ENCODE measurements at places on chromosomes 3 and 15. TPM values are rescaled to one million over a fixed set of nuclear protein-coding genes. Genes with fewer than 3 reads are reported as not detected.
A peak's percentile ranks its signal among the peaks of the same experiment; 100 is the strongest.

GRCh38 chr15:70856884-70857561, 3.1 kb upstream of the LARP6 start:
- DNase-seq, result peak; percentile 92

Gene SOX14
- not detected for polyA plus RNA-seq

Gene SNRPN
- 65.1 TPM for polyA plus RNA-seq

- peak; percentile 90 for DNase-seq
Measured at GRCh38 chr3:170233530-170233929, 11.3 kb downstream of the PRKCI start.

Gene DNAH12
- 3.3 TPM for polyA plus RNA-seq

Gene GABRR3
- polyA plus RNA-seq, result not detected

Gene FOXL2
- polyA plus RNA-seq, result not detected

GRCh38 chr3:117893001-117893400, 1141.6 kb downstream of the IGSF11 start:
- peak; percentile 16 for DNase-seq

DNA sequence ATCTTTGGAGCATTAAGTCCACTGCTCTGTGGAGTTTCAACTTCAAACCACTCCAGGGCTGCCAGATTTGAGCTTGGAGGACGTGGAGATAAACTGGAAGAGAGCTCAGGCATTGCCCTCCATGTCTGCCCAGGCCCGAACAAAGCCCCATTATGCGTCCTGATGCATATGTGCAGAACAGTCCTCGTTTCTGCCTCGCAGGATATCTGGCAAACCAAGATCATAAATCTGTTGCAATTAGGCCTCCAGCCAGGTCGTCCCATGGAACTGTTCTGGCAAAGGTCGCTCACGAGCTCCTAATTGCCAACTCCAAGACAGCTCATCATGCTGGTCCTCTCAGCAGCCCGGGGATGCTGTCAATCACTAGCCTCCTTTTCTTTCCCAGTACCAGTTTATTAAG, 91.2 kb downstream of the SEMA5B start:
- DNase-seq, result no peak

DNA sequence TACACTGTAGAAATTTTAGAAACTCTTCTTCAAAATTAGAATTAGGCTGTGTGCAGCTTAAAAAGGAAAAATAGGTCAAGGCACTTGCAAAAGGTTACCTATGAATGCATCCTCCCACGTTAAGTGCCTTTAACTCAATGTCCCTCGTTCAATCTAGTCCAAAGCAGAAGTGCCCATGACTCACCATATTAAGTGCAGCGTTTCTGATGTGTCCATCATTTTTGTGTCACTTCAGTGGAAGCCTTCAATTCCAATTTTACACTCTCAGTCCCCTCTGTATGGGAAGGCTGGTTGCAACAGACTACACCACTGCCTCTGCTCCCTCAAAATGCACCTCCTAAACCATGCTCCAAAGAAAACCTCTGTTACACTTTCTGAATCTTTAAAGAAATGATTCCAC, 53.4 kb downstream of the FOXB1 start:
- no peak for DNase-seq

Gene GPD1L
- polyA plus RNA-seq, result 20.5 TPM

GRCh38 chr3:177056927-177057326, 140.4 kb downstream of the TBL1XR1 start:
- no peak for DNase-seq

DNA sequence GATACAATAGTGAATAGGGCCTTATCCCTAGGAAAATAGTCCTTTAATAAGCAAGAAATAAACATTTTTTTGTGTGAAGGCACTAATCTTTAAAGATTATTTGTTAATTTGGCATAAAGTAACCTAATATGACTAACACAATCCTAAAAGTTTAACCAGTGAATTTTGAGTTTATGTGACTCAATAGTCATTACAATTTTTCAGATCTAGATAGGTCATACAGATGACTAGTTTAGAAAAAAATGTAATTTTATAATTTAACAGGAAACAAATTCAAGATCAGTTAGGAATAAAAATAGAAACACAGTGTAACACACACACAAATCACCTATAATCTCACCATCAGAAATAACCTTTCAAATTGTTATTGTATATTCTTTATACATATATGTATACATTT, 620.7 kb upstream of the ALCAM start:
- DNase-seq, result no peak

Gene PRTG
- 2.8 TPM for polyA plus RNA-seq

- no peak for DNase-seq
Measured at GRCh38 chr15:22228101-22228762, 147.9 kb downstream of the OR4M2 start.
